Uterus (tissue), 4 donors: ENCODE measurements at places on chromosomes 4 and X. TPM values are rescaled to one million over a fixed set of nuclear protein-coding genes. Genes with fewer than 3 reads are reported as not detected.

KLHL13 gene
- 37.7 TPM for total RNA-seq

SLC26A1 gene
- 0.12 TPM for total RNA-seq

RAI2 gene
- total RNA-seq, result 36.8 TPM

DNA sequence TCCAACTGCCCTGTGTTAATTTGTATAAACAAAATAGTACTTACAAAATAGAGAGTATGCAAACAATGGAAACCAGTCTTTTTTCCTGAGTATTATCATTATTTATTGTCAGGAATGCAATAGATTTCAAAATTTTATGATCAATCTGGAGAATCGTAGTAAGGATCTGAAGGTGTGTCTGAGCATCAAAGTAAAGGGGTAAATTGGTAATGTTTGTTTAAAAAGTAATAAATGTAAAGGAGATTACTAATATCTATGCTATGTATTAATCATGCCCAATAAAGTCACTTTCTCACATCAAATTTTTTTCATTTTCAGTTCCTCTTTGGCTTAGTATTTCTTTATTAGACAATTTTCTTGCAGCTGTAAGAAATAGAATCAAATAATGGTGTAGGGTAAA is 1507.1 kb upstream of the PCDH7 start:
- H3K27ac ChIP-seq, result no peak overlapping the region
- no peaks in the 10 kb centered on the region for H3K27me3 ChIP-seq
- no peak overlapping the region for H3K4me3 ChIP-seq
- H3K36me3 ChIP-seq, result no peaks in the 10 kb centered on the region
- H3K4me1 ChIP-seq, result no peaks in the 10 kb centered on the region

GRCh38 chr4:180665481-180665880 is 1577.7 kb upstream of the TENM3 start:
- H3K27ac ChIP-seq, result no peak overlapping the region
- DNase-seq, result no peak
- H3K36me3 ChIP-seq, result no peaks in the 10 kb centered on the region

DNA sequence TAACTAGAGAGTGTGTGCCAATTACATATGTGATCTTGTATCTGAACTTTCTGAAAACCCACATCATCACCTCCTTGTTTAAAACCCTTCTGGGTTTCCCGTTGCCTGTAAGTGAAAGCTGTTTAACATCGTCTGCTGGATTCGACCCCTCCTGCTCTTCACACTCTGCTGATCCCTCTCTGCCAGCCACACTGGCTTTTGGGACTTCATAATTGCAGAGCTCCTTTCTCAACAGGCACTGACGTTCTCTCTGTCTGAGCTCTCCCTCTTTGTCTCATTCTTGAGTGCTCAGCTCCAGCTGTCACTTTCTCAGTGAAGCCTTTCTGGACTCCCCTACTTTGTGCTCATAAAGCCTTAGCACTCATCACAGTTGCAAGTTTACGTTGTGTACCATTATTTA is 153.9 kb downstream of the CEP135 start:
- no peak for DNase-seq
- no peaks in the 10 kb centered on the region for H3K4me1 ChIP-seq
- no peak overlapping the region for H3K27ac ChIP-seq

DNA sequence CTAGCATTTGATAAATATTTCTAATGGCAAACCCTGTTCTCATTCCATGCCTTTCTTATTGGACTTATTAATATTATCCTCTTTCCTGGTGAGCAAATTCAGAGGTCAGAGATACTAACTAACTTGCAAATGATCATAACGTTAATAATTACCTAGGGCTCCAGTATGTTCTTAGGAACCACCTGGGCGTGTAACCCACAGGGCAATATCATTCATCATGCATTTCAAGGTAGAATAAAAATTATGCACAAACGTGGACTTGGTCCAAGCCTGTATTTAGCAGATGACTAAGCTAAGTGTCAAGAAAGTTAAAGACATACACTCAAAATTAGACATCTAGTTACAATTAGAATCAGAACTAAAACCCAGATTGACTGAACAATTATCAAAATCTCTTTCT is 850.1 kb downstream of the TRIML1 start:
- H3K36me3 ChIP-seq, result no peaks in the 10 kb centered on the region
- no peaks in the 10 kb centered on the region for H3K27me3 ChIP-seq
- H3K27ac ChIP-seq, result no peak overlapping the region

DNA sequence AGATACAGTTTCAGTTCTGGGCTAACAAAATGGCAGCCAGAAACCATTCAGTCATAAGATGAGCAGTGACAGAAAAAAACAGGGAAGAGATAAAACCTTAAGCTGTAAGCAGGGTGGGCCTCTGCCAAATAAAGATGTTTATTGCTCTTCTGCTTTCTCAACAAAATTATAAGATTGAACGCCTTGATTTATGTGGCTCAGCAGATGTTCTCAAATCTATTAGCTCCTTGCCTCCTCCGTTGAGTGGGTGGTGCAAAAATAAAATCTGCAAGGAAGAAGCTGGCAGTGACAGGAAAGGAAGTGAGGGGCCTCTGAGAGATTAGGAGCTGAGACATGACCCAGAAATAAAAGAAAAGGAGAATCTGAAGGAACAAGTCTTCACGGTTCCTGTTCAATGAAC is 206.6 kb downstream of the PTTG2 start:
- peak overlapping the region; percentile 54 for H3K27ac ChIP-seq
- no peak overlapping the region for H3K4me3 ChIP-seq
- no peak for DNase-seq
- H3K4me1 ChIP-seq, result peaks cover 6% of the 10 kb centered on the region

GRCh38 chr4:174540175-174540574 is 17.9 kb upstream of the HPGD start:
- no peaks in the 10 kb centered on the region for H3K4me1 ChIP-seq
- H3K27me3 ChIP-seq, result no peaks in the 10 kb centered on the region
- H3K27ac ChIP-seq, result no peak overlapping the region
- DNase-seq, result no peak

- H3K27me3 ChIP-seq, result no peaks in the 10 kb centered on the region
- H3K36me3 ChIP-seq, result no peaks in the 10 kb centered on the region
- no peak overlapping the region for H3K27ac ChIP-seq
Observed at GRCh38 chr4:172691552-172691951, 477.1 kb upstream of the GALNT7 start.

- H3K27me3 ChIP-seq, result no peaks in the 10 kb centered on the region
- H3K4me1 ChIP-seq, result no peaks in the 10 kb centered on the region
- no peaks in the 10 kb centered on the region for H3K36me3 ChIP-seq
- DNase-seq, result peak; percentile 68
Observed at GRCh38 chrX:47366041-47366722, 4.2 kb upstream of the ZNF157 start.
